ENCODE measurements at places on chromosomes 6 and 20.

DNA sequence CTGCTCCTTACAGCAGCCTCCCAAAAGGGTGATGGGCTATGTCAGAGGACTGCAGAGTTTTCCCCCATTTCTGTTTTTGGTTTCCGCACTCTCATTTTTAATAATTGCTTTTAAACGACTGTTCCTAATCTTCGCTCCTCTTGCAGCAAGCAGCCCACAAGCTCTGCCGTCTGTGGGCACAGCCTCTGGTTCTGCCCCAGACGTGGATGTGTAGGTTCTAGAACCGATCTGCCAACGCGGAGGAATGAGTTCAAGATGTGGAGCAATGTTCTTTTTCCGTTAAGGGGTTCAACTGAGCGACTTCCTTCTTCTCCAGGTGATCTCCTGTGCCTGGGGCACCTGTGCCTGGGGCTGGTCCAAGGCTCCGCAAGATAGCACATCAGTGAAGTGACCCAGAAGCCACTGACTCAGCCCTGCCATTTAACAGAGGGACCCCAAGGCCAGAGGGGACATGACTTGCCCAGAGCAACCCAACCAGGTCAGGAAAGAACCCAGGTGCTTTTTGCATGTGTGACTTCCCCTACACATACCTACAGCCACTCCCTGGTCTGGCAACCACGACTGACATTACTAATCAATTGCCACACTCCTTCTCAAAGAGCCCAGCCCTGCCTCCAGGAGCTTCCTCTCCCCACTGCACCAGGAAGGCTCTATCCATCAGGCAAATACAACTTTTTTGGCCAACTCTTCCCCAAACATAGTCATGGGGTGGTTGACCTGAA lies 22.7 kb downstream of the PMEPA1 start:
- DNase-seq = no peak

- no peak for DNase-seq
These were observed 2.1 kb downstream of the TFEB start for GRCh38 chr6:41733360-41733706.

- no peak for DNase-seq
These were observed 35.6 kb upstream of the KCNK16 start for GRCh38 chr6:39357998-39358686.

GRCh38 chr20:45347936-45348778 lies at the start of gene SDC4:
SDC4 (minus strand) TSS chr20:45348424; CDS start chr20:45348384, 40 bp downstream.
- no peak for DNase-seq

All from NT2/D1 (cell line).